Urothelium cell line (cell line): ENCODE measurements at places on chromosomes 7 and 10.

DNA sequence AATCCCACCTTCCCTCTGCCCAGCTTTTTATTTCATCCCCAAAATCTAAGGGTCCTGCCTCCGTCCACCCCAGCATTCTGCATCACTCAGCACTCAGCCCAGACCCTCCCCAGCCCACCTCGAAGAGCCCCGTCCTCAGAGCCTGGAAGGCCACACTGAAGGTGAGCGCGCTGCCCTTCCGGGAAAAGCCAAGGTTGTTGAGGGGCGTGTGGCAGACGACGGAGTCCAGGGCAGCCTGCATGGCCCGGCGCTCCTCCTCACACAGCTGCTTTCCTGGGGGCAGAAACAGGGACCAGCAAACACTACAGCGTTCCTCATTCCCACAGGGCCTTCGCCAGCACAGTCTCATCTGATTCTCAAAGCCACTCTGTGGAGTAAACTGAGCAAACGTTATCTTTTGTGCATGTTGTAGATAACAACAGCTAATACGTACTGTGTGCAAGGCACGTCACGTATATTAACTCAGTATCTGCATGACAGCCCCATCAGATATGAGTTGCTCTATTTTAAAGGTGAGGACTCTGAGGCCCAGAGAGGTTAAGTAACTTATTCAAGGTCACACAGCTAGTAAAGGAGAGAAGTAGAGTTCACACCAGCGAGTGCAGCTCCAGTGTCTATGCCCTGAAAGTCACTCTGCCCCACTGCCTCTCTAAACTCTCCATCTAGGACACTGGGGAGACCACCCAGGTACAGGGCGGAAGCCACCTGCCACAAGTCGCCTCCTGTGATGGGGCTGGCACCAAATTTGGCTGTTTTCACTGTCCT is 2.8 kb downstream of the TRAPPC14 start:
- no peak for DNase-seq

- no peak for DNase-seq
These were observed 409.3 kb downstream of the RPS24 start for GRCh38 chr10:78442836-78443550.

- no peak for DNase-seq
These were observed 35.7 kb upstream of the SDK1 start for GRCh38 chr7:3265388-3265787.

- DNase-seq, result no peak
These were observed 55.8 kb upstream of the LANCL2 start for GRCh38 chr7:55309040-55309991.

GRCh38 chr7:2757361-2757903 is 69.4 kb downstream of the AMZ1 start:
- peak; percentile 82 for DNase-seq

- no peak for DNase-seq
These were observed 188.5 kb downstream of the JAZF1 start for GRCh38 chr7:27992097-27992496.

- no peak for DNase-seq
These were observed 229.2 kb downstream of the TCERG1L start for GRCh38 chr10:131082201-131082850.

GRCh38 chr10:3655528-3655927 is 129.5 kb downstream of the KLF6 start:
- DNase-seq, result no peak

GRCh38 chr7:99679400-99680191 is at the start of gene CYP3A5:
TSS of gene CYP3A5 (minus strand) at chr7:99679996. CDS start at chr7:99679896, 100 bp downstream.
- no peak for DNase-seq

DNA sequence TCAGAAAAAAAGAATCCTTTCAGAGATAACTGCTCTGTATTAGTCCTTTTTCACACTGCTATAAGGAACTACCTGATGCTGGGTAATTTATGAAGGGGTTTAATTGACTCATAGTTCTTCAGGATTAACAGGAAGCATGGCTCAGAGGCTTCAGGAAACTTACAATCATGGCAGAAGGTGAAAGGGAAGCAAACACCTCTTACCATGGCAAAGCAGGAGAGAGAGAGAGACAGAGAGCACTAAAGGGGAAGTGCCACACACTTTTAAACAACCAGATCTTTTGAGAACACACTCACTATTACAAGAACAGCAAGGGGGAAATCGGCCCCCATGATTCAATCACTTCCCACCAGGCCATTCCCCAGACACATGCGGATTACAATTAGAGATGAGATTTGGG is 114.2 kb downstream of the TES start:
- no peak for DNase-seq

- no peak for DNase-seq
These were observed 47.7 kb upstream of the GTF2IRD1 start for GRCh38 chr7:74405899-74406512.
